Fibroblast of pulmonary artery (primary cell): ENCODE measurements at places on chromosomes 3 and 15.
A peak's percentile ranks its signal among the peaks of the same experiment; 100 is the strongest.

DNA sequence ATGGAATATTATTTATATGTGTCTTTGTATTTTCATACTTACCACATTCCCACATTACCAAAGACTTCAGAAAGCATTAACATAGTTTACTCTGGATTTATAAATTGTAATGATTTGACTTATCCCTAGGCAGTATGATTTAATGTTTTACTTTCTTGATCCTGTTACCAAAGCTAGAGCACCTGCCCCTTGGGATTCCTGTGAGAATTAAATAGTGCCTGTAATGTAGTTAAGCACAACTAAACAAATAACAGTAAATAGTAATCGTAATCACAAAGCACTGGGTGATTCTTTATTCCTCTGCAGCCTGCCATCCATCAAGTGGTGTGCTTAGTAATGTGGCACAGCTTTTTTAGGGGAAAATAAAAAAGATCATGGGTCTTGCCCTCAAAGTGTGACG lies 39.1 kb downstream of the ATP2C1 start:
- no peak for DNase-seq

DNA sequence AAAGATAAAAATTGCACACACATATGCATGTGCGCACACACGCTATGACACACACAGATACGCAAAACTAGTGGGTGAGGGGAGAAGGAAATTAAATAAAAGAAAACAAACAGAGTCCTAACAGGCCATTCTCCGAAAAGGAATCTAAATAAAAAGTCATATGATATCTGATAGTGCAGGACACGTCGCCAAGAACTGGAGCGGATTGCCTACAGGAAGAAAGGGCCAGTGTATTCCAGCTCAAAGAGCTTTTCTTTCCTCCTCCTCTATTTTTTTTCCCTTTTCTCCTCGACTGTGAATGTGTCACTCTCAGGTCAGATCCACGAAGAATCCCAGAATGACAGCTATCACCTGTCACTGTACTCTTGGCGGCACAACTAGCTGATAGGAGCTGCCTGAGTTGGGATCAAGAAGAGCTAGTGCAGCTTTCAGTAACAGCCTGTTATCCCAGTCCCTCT lies 157.8 kb downstream of the TIGIT start:
- peak; percentile 39 for DNase-seq

- DNase-seq, result no peak
Observed at GRCh38 chr3:8371960-8372463, 129.6 kb upstream of the LMCD1 start.

DNA sequence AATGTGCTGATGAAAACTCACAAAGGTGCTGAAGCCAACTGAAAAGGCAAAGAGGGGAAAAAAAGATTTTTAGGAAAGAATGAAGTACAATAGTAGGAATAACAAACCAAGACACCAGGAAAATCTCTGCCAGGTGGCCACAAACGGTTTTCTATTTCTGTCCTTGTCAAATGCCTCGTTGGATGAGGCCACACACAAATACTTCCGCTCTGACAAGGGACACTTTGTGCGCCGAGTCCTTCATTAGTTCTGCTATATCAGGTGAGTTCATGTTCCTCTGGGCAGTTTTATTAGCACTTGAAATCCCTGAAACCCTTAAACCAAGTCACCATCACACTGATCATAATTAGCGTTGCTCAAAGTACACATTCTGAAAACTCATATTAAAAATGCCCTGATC lies 373.1 kb downstream of the VPS13C start:
- no peak for DNase-seq

DNA sequence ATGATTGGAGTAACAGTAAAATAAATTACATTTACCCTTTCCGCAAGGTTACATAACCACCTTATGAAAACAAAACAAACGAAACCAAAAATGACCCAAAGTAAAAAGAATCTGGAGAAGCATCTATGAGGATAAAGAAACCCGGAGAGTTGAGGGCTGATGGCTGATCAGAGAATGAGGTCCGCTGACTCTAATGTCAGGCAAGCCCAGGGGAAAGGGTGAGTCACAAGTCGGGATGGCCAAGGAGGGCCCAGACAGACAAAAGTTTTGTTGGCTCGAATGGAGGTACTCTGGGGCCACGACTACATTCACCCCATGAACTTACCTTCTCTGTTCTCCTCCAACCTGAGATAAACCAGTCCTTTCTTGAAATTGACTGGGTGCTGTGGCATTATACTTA lies 95.7 kb downstream of the RORA start:
- no peak for DNase-seq

DNA sequence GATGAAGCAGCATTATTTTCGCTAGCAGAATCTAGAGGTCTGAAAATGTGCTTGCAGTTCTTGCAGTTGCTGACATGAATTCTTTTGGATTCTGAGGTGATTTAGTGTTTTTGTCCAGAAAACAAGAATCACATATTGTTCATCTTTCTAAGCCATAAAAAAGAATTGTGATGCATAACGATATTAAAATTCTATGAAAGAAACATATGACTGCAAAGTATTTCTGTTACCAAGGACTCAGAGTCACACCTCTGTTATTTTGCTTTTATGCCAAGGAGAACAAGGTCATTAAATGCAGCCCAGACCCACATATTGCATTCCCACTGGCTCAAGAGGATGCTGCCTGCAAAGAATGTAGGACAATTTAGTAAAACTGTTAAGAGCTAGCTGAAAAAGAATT lies 299.8 kb upstream of the GPR149 start:
- DNase-seq, result no peak

DNA sequence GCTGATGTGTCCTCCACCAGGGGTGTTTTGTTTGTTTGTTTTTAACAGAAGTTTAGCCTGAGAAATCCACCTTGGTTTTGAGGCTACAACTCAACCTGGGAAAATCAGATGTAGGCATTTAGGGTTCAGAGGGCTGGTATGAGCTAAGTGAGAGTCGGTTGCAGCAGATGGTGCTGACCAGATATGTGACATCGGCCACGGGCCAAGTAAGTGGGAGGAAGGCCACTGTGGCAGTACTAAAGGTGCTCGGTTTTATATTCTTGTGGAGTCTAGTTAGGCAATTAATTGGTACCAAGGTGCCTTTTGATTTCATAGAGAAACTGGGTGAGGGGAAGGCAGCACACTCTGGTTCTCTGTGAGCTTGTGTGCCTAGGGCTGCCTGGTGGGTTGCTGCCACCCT lies 10.5 kb downstream of the MTMR14 start:
- DNase-seq, result no peak

GRCh38 chr3:17632401-17633100 lies 109.9 kb downstream of the TBC1D5 start:
- peak; percentile 70 for DNase-seq

- no peak for DNase-seq
Observed at GRCh38 chr3:52399593-52399992, 45.3 kb downstream of the SEMA3G start.

DNA sequence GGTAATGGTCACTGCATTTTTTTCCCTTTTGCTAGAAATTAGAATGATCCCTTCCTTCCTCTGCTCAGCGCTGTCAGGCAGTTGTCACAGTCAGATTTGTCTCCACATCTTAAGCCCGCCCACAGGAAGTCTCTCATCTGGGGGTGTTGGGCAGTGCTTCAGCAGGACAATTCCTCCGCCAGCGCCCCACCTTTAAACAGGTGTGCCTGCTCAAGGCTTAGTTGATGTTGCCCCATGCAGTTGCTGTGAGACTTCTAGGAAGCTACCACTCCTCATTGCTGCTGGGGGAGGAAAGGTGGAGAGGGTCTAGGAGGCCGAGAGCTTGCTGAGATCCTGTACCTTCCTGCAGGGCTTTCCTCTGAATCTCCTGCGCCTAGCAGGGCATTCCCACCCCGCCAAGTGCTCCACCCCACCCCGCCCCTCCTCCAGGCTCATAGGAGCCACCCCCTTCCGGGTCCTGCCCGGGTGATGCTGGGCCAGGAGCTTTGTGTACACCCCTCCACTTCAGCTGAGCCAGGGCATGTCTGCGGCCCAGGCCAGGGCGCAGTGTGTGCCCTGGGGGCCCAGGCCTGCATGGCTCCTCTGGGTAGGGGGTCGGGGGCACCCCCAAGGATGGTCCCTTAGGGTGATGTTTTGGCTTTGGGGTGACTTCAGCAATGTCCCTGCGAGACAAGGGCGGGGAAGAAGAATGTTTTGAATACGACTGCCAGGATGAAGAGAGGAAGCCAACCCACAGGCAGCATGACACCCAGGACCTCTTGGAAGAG lies 68.7 kb downstream of the TRAK1 start:
- DNase-seq, result no peak

DNA sequence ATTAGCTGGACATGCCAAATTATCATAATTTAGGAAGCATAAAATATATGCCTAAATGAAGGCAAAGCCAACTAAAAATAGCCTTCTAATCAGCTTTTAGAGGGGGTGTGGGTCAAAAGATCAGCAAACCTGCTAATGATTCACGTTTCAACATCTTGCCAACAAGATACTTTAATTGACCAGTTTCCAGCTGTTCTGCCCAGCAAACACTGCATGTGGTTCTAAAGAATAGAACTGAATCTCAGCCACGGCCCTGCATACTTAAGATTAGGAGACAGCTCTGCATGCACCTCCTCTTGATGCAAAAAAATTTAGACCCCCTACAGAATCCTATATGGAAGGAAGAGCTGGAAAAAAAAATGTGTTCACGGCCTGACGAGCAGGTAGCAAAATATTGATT lies 500.5 kb downstream of the TBL1XR1 start:
- no peak for DNase-seq

- DNase-seq, result no peak
Observed at GRCh38 chr3:23086331-23086730, 116.8 kb upstream of the UBE2E2 start.
